ENCODE measurements at places on chromosomes 2 and 18. TPM values are rescaled to one million over a fixed set of nuclear protein-coding genes. Genes with fewer than 3 reads are reported as not detected.

Gene EEF1B2
- 590 TPM for total RNA-seq

Gene ITM2C
- 60.3 TPM for total RNA-seq

Gene SLC9A4
- total RNA-seq, result not detected

Gene CCDC85A
- total RNA-seq, result 25.7 TPM

Gene EVA1A
- total RNA-seq, result 66.6 TPM

Gene LYPD1
- total RNA-seq, result 2.5 TPM

Gene PPM1G
- total RNA-seq, result 97.1 TPM

Gene EDAR
- not detected for total RNA-seq

Gene MERTK
- not detected for total RNA-seq

Gene SERPINB10
- total RNA-seq, result 5.0 TPM

DNA sequence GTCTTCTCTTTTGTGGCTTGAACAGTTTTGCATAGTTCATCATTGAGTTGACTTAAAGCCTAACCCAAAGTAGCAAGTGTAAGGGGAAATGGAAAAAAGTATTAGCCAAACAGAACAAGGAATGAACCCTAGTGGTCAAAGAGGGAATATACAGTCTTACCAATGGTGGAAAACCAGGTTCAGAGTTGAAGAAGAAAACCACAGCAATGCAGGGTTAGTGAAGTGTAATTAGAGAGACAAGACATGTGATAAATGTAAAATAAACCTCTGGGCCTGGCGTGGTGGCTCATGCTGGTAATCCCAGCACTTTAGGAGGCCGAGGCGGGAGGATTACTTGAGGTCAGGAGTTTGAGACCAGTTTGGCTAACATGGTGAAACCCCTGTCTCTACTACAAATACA lies 2.4 kb downstream of the TTN start:
- no peaks in the 10 kb centered on the region for H3K4me1 ChIP-seq
- no peak overlapping the region for H3K27ac ChIP-seq
- no peaks in the 10 kb centered on the region for H3K36me3 ChIP-seq
- peaks cover under 1% of the 10 kb centered on the region for H3K27me3 ChIP-seq

- H3K4me1 ChIP-seq, result 0 out of 2 replicates have a peak, but pooled peaks cover 3% of the 10 kb centered on the region
- no peaks in the 10 kb centered on the region for H3K27me3 ChIP-seq
- H3K36me3 ChIP-seq, result no peaks in the 10 kb centered on the region
- DNase-seq, result no peak
- H3K4me3 ChIP-seq, result no peak overlapping the region
These were observed 12.5 kb upstream of the INO80D start for GRCh38 chr2:206098471-206098870.

GRCh38 chr2:232488097-232488711 lies 570 bp upstream of the ECEL1 start:
- no peak overlapping the region for H3K27ac ChIP-seq
- H3K36me3 ChIP-seq, result no peaks in the 10 kb centered on the region
- H3K4me3 ChIP-seq, result no peak overlapping the region
- peaks cover 33% of the 10 kb centered on the region for H3K27me3 ChIP-seq
- no peaks in the 10 kb centered on the region for H3K4me1 ChIP-seq

GRCh38 chr2:173326806-173327205 lies 27.9 kb upstream of the CDCA7 start:
- peaks cover 12% of the 10 kb centered on the region for H3K36me3 ChIP-seq
- DNase-seq, result peak; percentile 80
- peak overlapping the region; percentile 13 for H3K27ac ChIP-seq
- H3K4me3 ChIP-seq, result no peak overlapping the region

DNA sequence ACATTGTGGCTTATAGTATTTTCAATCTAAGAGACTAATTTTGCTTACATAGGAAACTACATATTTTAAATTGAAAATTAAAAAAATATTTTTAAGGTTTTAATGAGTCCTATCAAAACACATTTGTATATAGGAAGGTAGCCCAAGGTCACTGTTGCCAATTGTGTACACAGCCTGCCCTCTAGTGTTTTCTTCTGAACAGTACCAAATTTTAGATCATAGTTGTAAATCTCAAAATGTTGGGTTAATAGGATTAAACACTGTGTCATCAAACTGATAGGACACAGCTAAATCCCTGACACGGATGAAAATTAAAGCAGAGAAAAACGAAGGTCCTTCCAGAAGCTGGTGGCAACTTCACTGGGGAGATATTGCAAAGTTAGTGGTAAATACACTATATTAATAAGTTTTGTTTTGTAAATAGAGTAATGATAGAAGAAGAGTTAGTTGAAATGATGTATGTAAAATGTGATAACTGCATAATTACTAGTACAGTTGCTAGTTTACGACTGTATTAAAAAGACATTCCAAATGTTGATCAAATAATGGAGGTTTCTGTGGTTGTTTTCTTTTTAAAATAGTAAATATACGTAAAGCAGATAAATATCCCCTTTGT lies 19.7 kb downstream of the CLUL1 start:
- H3K36me3 ChIP-seq, result no peaks in the 10 kb centered on the region
- H3K4me1 ChIP-seq, result peaks cover 5% of the 10 kb centered on the region
- H3K4me3 ChIP-seq, result no peak overlapping the region
- DNase-seq, result peak; percentile 30

GRCh38 chr2:203908066-203908796 lies 28.3 kb upstream of the ICOS start:
- peaks cover 10% of the 10 kb centered on the region for H3K4me1 ChIP-seq
- H3K36me3 ChIP-seq, result no peaks in the 10 kb centered on the region
- no peak overlapping the region for H3K4me3 ChIP-seq

DNA sequence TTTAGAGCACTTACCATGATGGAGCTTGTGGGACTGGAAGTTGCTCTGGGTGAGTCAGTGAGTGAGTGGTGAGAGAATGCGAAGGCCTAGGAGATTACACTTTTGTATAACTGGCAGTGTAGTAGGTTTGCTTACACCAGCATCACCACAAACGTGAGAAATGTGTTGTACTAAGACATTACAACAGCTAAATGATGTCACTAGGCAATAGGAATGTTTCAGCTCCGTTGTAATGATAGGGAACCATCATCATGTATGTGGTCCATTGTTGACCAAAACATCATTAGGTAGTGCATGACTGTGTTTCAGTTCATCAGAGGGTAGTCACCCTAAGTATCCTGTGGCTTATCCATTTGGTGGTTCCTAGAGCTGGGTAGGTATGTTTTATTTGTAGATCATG lies 11.9 kb downstream of the ZNF407 start:
- DNase-seq, result peak; percentile 77
- peaks cover 9% of the 10 kb centered on the region for H3K36me3 ChIP-seq
- peaks cover 28% of the 10 kb centered on the region for H3K4me1 ChIP-seq
- 0 out of 2 replicates have a peak overlapping the region, but pooled peaks have one; percentile 19 for H3K27ac ChIP-seq

DNA sequence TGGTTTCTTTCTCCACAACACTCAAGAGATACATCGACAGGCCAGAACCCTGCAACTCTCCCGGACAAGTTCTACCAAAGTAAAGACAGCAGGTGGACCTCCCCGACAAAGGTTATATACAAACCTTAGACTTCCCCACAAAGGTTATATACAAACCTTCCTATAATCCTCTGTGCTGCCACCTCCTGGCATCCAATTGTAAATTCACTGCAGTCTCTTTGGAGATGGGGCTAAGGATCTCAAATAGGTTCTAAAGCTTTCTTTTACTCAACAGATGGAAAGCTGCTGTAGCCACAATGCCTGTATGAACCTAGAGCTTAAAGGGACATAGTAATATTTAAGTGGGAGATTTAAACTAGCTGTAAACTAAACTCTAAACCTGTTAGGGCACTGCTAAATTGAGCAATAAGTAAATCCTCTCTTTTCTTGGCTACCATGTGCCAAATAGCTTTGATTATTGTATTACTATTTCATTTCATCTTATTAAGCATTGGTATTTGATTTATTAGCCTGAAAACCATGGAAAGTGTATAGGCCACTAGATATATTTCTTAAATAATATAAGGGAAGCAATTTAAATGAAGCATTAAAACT lies 9.8 kb upstream of the MREG start:
- peak; percentile 23 for DNase-seq
- H3K4me3 ChIP-seq, result no peak overlapping the region
- H3K27ac ChIP-seq, result no peak overlapping the region
- H3K36me3 ChIP-seq, result no peaks in the 10 kb centered on the region

- H3K27me3 ChIP-seq, result peaks cover 3% of the 10 kb centered on the region
- no peak overlapping the region for H3K4me3 ChIP-seq
- peaks cover 96% of the 10 kb centered on the region for H3K4me1 ChIP-seq
- H3K36me3 ChIP-seq, result peaks cover 40% of the 10 kb centered on the region
- peak overlapping the region; percentile 6 for H3K27ac ChIP-seq
These were observed 36.9 kb downstream of the KLF7 start for GRCh38 chr2:207128867-207129266.

DNA sequence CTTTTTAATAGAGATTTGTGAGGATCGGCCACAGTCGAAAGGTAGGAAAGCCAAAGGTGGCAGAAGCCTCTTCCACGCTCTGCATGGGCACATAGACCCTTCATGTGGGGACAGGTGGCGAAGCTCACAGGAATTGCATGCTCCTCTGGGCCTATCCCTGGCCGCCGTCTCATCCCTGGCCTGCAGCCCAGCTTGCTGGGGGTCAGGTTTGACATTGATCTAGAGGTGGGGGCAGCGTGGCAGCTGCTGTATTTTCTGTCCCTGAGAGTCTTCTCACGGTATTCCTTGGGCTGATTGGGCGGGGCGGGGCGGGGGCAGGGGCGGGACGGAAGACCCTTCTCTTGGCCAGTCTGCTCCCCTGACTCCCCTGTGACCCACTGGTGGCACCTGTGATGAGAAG lies 48.9 kb downstream of the STK25 start:
- no peaks in the 10 kb centered on the region for H3K4me1 ChIP-seq
- no peak overlapping the region for H3K4me3 ChIP-seq
- peaks cover 2% of the 10 kb centered on the region for H3K27me3 ChIP-seq

GRCh38 chr18:26723981-26724380 lies 141.5 kb downstream of the AQP4 start:
- no peaks in the 10 kb centered on the region for H3K27me3 ChIP-seq
- no peak for DNase-seq
- H3K36me3 ChIP-seq, result no peaks in the 10 kb centered on the region
- no peak overlapping the region for H3K4me3 ChIP-seq

DNA sequence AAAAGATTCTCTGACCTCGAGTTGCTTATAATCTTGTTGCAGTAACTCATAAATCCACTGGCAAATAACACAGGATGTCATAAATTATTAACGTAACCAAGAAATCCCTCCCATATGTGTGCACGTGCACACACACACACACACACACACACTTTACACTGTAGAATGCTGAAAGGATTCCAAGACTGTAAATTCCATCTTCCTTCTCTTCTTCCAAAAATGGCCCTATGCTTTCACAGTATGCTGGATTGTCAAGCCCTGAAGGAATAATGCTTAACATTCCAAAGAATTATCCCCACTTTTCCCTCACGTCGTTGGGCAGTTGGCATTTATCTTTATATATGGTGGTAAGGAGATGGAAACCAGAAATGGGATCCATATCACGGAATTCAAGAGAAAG lies 117.5 kb upstream of the CRIM1 start:
- no peak for DNase-seq
- no peak overlapping the region for H3K4me3 ChIP-seq
- peaks cover 2% of the 10 kb centered on the region for H3K27me3 ChIP-seq

DNA sequence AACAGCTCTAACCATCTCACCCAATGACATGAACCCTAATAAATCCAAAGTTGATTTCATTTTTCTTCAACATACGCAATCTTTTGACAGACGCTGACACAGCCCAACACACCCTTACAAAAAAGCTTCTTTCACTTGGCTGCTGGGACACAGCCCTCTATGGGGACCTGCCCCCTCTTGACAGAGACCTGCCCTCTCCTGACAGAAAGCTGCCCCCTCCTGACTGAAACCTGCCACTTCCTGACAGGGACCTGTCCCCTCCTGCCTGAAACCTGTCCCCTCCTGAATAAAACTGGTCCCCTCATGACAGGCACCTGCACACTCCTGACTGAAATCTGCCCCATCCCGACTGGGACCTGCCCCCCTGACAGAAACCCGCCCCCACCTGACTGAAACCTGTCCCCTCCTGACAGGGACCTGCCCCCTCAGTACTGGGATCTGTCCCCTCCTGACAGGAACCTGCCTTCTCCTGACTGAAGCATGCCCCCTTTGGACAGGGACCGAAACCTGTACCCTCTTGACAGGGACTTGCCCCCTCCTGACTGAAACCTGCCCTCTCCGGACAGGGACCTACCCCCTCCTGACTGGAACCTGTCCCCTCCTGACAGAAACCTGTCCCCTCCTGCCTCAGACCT lies 87.9 kb downstream of the PXDN start:
- peaks cover 7% of the 10 kb centered on the region for H3K27me3 ChIP-seq
- H3K4me3 ChIP-seq, result no peak overlapping the region
- no peak for DNase-seq
- H3K4me1 ChIP-seq, result no peaks in the 10 kb centered on the region

GRCh38 chr2:74385396-74385795 lies 5.3 kb upstream of the DCTN1 start:
- H3K36me3 ChIP-seq, result 0 out of 2 replicates have a peak, but pooled peaks cover 7% of the 10 kb centered on the region
- no peaks in the 10 kb centered on the region for H3K27me3 ChIP-seq
- H3K27ac ChIP-seq, result no peak overlapping the region

DNA sequence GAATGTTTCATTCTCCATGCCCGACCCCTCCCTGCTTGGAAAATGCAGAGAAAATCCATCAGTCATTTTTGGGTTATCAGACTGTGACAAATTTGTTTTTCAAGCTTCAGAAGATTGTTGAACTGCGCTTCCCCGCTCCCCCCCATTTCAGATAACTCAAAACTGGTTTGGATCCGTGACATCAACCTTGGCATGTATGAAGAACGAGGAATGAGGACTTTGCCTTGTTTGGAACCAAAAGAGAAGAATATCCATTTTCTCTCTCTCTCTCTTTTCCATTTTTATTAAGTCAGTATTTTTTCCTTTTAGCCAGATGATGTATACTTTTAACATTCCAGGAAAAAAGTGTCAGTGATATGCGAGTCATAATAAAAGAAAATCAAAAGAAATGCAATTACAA lies 171.6 kb downstream of the BCL2 start:
- H3K36me3 ChIP-seq, result no peaks in the 10 kb centered on the region
- DNase-seq, result no peak
- no peaks in the 10 kb centered on the region for H3K4me1 ChIP-seq
- no peak overlapping the region for H3K4me3 ChIP-seq
- H3K27me3 ChIP-seq, result peaks cover 24% of the 10 kb centered on the region

- H3K4me1 ChIP-seq, result peaks cover 79% of the 10 kb centered on the region
- H3K27ac ChIP-seq, result peak overlapping the region; percentile 13
- H3K27me3 ChIP-seq, result no peaks in the 10 kb centered on the region
- no peak for DNase-seq
These were observed 62.5 kb downstream of the LYPD6B start for GRCh38 chr2:149100739-149101699.
